ENCODE measurements at places on chromosomes 7 and 10. TPM values are rescaled to one million over a fixed set of nuclear protein-coding genes. Genes with fewer than 3 reads are reported as not detected.

CLCN1 gene
- total RNA-seq, result not detected

GPR158 gene
- not detected for total RNA-seq

CREB3L2 gene
- total RNA-seq, result 14.1 TPM

GPR85 gene
- total RNA-seq, result not detected

ZNF425 gene
- total RNA-seq, result 0.57 TPM

STN1 gene
- total RNA-seq, result 54.8 TPM

SORCS3 gene
- not detected for total RNA-seq

ACSL5 gene
- total RNA-seq, result 22.9 TPM

AGAP5 gene
- total RNA-seq, result 9.0 TPM

NUP42 gene
- 17.0 TPM for total RNA-seq

GBX1 gene
- total RNA-seq, result not detected

STEAP2 gene
- total RNA-seq, result not detected

MKI67 gene
- total RNA-seq, result 266 TPM

PAX4 gene
- total RNA-seq, result not detected

UNCX gene
- total RNA-seq, result not detected

EEPD1 gene
- total RNA-seq, result 0.50 TPM

IQUB gene
- total RNA-seq, result 0.07 TPM

LIPM gene
- total RNA-seq, result not detected

CPN1 gene
- not detected for total RNA-seq

SAMD9L gene
- 7.3 TPM for total RNA-seq

HTRA1 gene
- not detected for total RNA-seq

AOC1 gene
- not detected for total RNA-seq

CALHM3 gene
- not detected for total RNA-seq

C10orf105 gene
- 0.32 TPM for total RNA-seq

OR2A1 gene
- total RNA-seq, result not detected

LRGUK gene
- 0.07 TPM for total RNA-seq

TEX47 gene
- not detected for total RNA-seq

CYP17A1 gene
- total RNA-seq, result not detected

PHYHIPL gene
- not detected for total RNA-seq

MET gene
- 0.42 TPM for total RNA-seq

PRLHR gene
- not detected for total RNA-seq

CDHR3 gene
- 0.93 TPM for total RNA-seq

CPVL gene
- total RNA-seq, result not detected

SND1 gene
- total RNA-seq, result 184 TPM

TRIM50 gene
- not detected for total RNA-seq

DNAJB6 gene
- 72.1 TPM for total RNA-seq

NYAP1 gene
- total RNA-seq, result 0.30 TPM

GPER1 gene
- not detected for total RNA-seq

CYP3A4 gene
- total RNA-seq, result not detected

MSMB gene
- not detected for total RNA-seq
